ENCODE measurements at places on chromosomes 12 and 14.

DNA sequence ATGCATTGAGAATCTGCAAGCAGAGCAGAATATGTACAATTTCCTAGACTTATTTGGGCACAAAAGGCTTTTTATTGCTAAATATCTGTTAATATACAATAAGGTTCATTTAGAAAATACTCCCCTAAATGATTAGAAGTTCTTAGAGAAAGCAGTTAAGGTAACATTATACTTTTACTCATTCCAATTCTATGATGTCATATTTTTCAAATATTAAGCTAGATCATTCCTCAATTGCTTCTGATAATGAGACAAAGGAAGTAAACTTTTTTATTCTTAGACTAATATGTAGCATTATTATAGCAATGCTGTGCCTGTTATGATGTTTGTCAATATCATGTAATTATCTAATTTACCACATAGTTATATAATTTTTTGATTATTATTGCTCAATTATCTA, 447.0 kb downstream of the SLC16A7 start:
- no peak for DNase-seq

DNA sequence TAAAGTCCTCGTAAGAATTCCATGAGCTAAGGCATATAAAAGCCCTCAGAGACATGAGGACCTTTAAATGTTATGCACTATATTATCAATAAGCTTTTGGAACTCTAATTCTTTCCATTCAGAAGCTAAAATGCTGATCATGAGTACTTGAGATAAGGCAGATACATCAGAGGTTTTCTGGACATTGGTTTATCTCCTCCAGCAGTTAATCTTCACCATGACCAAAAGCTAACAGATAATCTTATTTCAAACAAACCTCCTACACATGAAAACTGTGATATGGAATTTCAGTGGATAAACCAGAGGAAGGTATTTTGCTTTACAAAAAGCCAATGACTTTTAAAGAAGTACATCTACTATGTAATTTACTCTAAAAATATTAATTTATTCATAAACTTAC, 97.9 kb upstream of the BBS10 start:
- no peak for DNase-seq

- no peak for DNase-seq
These were observed 23.1 kb upstream of the RERG start for GRCh38 chr12:15244341-15244740.

- no peak for DNase-seq
These were observed 81.2 kb upstream of the ATP2B1 start for GRCh38 chr12:89789862-89790261.

GRCh38 chr12:25637752-25638151, 84.7 kb upstream of the LMNTD1 start:
- DNase-seq: no peak

Data from stimulated activated CD8-positive, alpha-beta memory T cell treated with anti-CD3 and anti-CD28 coated beads, Interleukin-7, amount 100 ng/mL, for 1 hour (primary cell).